Peyer's patch (tissue), 4 donors: ENCODE measurements at places on chromosomes 2 and 18. TPM values are rescaled to one million over a fixed set of nuclear protein-coding genes. Genes with fewer than 3 reads are reported as not detected.

Gene LRPPRC
- total RNA-seq: 47.6 TPM

Gene QPCT
- total RNA-seq: 1.6 TPM

Gene IGFBP5
- 183 TPM for total RNA-seq

- no peak for DNase-seq
These were observed 2.3 kb upstream of the TFCP2L1 start for GRCh38 chr2:121287146-121287798.

- DNase-seq: no peak
These were observed 1.8 kb downstream of the ATP9B start for GRCh38 chr18:79071037-79071436.

- DNase-seq: no peak
These were observed 31.9 kb downstream of the CIB4 start for GRCh38 chr2:26609205-26609631.

GRCh38 chr2:176826984-176827668, 385.5 kb upstream of the HNRNPA3 start:
- DNase-seq: no peak
